ENCODE measurements at places on chromosomes 16 and 17.
A peak's percentile ranks its signal among the peaks of the same experiment; 100 is the strongest.

- DNase-seq = no peak
Measured at GRCh38 chr16:85695196-85696128, 6.7 kb upstream of the GINS2 start.

DNA sequence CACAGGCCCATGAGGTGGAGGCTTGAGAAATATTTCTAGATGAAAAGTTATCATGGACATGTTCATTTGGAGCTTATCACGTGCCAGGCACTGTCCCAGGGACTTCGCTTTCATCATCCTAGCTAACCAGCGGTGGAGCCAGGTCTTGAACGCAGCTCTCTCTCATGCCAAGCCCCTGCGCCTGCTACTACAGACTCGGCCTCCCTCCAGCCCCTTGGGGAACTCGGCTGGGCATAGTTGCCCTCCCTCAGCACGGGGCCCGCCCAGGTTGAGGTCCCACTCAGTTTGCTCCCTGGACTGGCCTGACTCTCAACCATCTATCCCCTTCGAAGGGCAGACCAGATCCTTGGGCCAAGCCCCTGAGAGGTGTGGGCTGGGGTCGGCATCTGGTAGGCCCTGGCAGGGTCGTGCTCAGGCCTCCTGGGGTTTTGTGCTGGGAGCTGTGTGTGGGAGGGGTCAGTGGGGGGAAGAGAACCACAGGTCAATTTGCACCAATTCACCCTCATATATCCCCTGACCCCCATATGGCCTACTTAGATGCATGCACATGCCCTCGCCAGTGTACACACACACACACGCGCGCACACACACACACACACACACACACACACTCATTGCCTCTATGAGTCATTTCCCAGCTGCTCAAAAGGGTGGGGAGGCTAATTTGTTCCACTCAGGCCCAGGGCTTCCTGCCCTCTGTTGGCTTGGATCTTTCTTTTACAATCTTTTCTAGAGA lies 12.1 kb upstream of the SCN4A start:
- DNase-seq = peak; percentile 39

- DNase-seq = no peak
Measured at GRCh38 chr17:7491583-7491982, 7.4 kb downstream of the POLR2A start.

DNA sequence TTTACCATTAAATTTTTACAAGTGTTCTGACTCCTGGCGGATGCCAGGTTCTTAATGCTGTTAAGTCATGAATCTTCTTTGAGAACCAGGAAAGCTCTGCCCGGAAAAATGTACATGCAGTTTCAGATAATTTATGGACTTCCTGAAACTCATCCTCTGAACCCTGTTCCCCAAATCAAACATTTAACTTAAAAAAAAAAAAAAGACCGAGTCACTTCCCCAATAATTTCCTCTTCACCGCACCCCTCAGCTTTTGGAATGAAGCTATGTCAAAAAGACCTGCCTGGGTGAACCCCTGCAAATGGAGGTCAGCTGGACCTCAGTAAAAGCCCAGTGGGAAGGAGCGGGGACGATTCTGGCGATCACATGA lies 15.0 kb downstream of the ZNF232 start:
- DNase-seq = peak; percentile 36

DNA sequence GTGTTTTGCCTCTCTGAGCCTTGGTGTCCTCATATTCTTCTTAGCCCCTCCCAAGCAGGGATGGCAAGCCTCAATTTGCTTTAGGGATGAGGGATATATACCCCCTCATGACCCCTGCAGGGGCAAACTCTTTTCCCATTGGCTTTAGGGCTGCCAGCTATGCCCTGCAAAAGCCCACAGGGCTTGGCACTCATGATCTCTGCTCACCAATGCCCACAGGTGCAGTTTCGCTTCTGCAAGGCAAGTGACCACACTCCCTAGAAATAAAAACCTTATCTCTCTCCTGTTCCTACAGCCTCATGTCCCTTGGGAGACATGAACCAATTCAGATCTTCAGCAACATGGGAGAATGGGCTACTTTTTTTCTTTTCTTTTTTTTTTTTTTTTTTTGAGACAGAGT lies 8.8 kb downstream of the BEAN1 start:
- DNase-seq = no peak

DNA sequence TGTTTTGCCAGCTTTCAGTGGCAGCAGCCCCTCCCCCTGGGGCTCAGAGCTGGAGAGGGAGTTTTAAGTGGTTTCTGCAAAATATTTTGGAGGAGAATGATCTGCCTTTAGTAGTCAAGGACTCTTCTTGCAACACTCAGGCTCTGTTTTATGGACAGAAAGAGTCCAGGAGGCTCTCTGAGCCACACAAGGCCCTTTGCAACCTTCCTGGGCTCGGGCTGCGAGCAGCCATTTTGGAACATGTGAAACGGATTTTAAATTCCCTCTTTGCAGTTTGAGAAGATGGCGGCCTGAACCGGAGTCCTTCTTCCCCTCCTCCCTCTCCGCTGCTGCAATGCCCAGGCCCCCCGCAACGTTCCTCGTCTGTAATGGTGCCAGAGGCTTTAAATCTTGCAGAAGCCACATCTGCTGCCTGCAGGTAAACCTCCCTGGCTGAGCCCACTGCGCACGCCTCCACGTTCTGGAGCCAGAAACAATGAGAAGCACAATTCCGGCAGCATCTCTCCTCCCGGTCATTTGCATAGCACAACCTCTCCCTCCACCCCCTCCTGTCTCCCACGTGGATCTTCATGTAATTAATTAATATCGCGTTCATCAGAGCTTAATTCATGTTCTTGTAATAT lies 386.1 kb downstream of the SEC14L1 start:
- no peak for DNase-seq

All from bone marrow (tissue), 2 donors.